ENCODE measurements at places on chromosomes 1 and 21. TPM values are rescaled to one million over a fixed set of nuclear protein-coding genes. Genes with fewer than 3 reads are reported as not detected.

The COL6A1 gene
- polyA plus RNA-seq, result 165 TPM

The NENF gene
- 121 TPM for polyA plus RNA-seq

The SH3BGR gene
- 119 TPM for polyA plus RNA-seq

The INSRR gene
- polyA plus RNA-seq, result 0.07 TPM

The ACTN2 gene
- 827 TPM for polyA plus RNA-seq

The LIN28A gene
- polyA plus RNA-seq, result not detected

The CERS2 gene
- 77.3 TPM for polyA plus RNA-seq

The TP73 gene
- 0.07 TPM for polyA plus RNA-seq

The RABGAP1L gene
- 184 TPM for polyA plus RNA-seq

The HUNK gene
- 0.07 TPM for polyA plus RNA-seq

The ACKR1 gene
- polyA plus RNA-seq, result 13.1 TPM

The AK2 gene
- polyA plus RNA-seq, result 149 TPM

The SYF2 gene
- 63.2 TPM for polyA plus RNA-seq

The USH2A gene
- 0.29 TPM for polyA plus RNA-seq

The PADI4 gene
- polyA plus RNA-seq, result 0.05 TPM

The LCE1F gene
- polyA plus RNA-seq, result not detected

The CGN gene
- 0.18 TPM for polyA plus RNA-seq

The PIK3C2B gene
- 13.3 TPM for polyA plus RNA-seq

The MEX3A gene
- polyA plus RNA-seq, result 0.25 TPM

The OPTC gene
- not detected for polyA plus RNA-seq

The FCRL2 gene
- not detected for polyA plus RNA-seq

The TDRD5 gene
- polyA plus RNA-seq, result 0.07 TPM

The SAMSN1 gene
- 1.9 TPM for polyA plus RNA-seq

The MTARC2 gene
- polyA plus RNA-seq, result 26.3 TPM

The ASAP3 gene
- 34.2 TPM for polyA plus RNA-seq

The RBP7 gene
- polyA plus RNA-seq, result 89.8 TPM

The BARHL2 gene
- polyA plus RNA-seq, result not detected

The LEFTY2 gene
- polyA plus RNA-seq, result 0.59 TPM

The TCHH gene
- 0.09 TPM for polyA plus RNA-seq

The MYOG gene
- polyA plus RNA-seq, result not detected

The KLHDC8A gene
- 0.36 TPM for polyA plus RNA-seq

The CDK18 gene
- 150 TPM for polyA plus RNA-seq

The FAM151A gene
- polyA plus RNA-seq, result 0.43 TPM

The C1orf185 gene
- not detected for polyA plus RNA-seq

The FCAMR gene
- not detected for polyA plus RNA-seq

The WNT3A gene
- not detected for polyA plus RNA-seq

The MTMR11 gene
- polyA plus RNA-seq, result 3.1 TPM

The PLOD1 gene
- polyA plus RNA-seq, result 51.0 TPM

The LCE3D gene
- not detected for polyA plus RNA-seq

The CNR2 gene
- polyA plus RNA-seq, result not detected
